ENCODE measurements at places on chromosomes 1 and 21.

GRCh38 chr1:197620714-197621163 is 154.5 kb downstream of the DENND1B start:
- no peak for DNase-seq

DNA sequence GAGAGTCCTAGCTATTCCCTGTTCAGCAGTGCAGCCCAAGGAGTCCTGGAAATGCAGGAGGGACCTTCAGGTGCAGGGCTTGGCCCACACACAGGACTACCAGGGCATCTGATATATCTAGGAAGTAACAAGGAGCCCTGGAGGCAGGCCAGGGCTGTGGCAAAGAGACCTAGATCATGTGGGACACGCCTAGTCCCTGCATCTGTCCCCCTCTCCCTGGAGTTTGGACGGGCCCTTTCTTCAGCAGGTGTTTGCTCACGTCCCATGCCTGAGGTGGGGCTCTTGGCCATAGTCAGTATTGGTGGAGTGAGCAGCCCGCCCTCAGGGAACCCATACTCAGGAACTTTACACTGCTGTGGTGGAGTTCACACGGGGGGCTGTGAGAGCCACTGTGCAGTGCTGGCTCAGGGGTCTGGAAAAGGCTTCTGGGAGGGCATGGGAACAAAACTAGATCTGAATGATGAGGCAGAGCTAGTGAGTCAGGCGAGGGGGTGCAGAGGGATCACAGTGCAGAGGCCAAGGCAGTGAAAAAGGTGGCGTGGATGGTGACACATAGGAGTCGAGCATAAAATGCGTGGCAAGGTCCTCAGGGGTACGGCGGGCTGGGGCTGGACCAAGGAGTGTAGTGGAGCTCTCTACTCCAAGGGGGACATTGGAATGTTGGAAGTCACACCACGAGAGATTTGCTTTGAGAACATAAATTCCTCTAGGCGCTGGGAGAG is 25.6 kb downstream of the TMEM53 start:
- DNase-seq = no peak

DNA sequence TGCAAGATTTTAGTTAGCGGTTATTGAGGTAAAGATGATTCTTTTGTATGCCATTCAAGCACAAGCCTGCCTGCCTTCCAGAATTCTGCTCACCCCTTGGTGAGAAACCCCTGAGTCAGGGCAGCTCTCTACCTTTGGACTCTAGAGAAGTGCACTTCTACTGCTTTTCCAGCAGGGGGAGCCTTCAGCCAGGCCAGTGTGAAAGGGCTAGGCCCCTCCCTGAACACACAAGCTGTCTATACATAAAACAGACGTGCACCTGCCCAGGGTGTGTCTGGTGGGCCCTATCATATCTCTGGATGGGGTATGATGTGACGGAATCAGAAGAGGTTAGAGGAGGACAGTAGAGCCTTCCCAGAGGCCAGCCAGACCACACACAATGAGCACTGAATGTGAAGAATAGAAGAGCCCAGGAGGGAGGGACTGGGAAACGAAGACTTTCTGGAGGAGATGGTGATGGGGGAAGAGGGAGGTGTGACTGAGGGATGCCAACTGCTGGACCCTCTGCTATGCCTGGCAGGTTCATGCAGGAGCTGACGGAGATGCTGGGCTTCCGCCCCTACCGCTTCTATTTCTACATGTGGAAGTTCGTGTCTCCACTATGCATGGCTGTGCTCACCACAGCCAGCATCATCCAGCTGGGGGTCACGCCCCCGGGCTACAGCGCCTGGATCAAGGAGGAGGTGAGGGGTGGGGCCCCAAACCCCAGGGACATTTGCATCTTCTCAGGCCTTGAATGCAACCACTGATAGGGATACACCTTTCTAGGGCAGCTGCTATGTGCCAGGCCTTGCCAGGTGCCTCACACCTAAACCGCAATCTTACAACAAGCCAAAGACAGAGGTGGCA is 13.0 kb upstream of the KCNC4 start:
- no peak for DNase-seq

DNA sequence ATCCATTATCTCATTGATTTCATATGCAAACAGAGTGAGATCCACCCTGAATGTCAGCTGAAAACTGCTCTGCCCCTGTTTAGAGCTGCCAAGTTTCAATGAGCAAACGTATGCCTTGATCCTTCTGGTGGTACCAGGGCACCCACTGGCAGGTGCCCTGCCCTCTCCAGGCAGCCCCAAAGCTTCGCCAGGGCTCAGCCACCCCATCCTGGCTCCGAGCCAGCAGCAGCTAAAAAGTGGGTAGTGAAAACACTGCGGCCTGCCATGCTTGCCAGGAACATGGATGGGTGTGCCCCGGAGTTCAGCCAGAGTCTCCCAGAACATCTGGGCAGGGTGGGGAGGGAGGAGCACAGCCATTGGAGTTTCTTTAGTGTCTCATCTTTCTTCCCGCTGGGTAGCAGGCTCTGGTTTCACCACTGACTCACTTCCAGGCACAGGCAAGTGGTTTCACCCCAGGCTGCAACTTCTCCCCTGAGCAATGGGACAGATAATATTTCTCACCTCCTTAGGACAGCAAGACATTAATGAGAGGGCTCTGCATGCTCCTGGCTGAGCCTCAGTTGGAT is 8.1 kb upstream of the LMX1A start:
- DNase-seq = no peak

DNA sequence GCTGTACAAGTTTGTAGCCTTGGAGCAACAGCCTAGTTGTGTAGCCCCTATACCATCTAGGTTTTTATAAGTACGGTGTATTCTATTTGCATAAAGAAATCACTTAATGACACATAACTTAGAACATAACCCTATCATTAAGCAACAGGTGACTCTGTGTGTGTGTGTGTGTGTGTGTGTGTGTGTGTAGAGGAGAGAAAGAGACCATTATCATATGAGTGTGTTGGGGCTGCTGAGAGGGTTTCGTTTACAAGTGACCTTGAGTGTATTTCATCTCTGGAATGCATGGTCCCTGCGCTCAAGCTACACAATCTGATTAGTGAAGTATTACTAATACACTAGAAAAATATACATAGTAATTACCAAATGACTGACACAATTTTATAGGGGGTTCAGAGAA is 115.1 kb downstream of the RABGAP1L start:
- no peak for DNase-seq

- no peak for DNase-seq
Observed at GRCh38 chr1:228162286-228163006, 3.2 kb upstream of the IBA57 start.

DNA sequence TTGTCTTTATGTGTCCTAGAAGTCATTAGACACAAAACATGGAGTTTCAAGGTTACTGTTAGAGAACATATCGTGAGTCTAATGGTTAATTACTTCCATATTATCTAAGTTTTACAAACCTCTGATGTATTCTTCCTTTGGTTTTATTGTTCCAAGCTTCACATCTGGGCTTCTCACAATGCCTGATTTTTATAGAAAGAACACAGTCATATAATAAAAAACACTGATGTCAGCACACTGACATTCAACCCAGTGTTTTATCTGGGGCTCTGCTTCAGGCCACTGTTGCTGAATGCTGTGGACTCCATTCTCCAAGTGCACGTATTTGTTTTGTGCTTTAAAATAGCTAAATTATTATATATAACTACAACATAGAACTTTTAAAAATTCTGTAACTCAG is 232.9 kb downstream of the SMYD3 start:
- DNase-seq = no peak

DNA sequence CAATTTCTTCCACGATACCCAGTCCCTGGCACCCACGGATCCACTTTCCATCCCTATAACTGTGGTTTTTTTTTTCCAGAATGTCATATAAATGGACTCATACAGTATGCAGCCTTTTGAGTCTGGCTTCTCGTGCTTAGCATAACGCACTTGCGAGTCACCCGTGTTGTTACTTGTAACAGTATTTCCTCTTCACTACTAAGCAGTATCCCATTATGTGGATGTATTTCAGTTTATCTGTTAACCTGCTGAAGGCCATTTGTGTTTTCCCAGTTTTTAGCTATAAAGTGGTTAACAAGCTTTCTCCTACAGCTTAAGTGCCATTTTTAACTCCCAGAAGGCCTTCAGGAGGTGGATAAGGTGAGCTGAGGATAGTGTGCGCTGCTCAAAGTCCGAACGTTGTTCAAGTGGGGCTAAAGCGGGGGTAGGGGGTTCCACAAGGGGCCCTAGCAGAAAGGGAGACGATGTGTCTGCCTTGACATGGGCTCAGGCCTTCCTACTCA is 829 bp downstream of the ADAR start:
- no peak for DNase-seq

DNA sequence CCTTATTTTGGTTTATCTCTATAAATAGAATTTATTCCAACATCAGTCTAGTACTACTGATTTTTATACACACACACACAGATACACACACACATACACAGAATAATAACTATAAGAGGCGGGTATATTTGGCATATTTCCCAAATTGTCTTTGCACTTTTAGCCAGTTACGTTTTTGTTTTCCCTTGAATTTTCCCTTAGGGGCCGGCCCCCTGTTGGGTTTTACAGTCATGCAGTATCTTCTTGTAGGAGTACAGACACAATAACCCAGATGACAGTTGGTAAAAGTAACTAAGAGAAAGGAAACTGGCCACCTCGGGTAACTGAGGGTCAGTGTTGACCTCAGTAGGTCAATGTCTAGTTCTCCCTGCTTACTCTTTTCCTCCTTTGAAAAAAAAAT is 50.9 kb downstream of the DISP1 start:
- DNase-seq = no peak

All from substantia nigra (tissue), 51 donors.